ENCODE measurements at places on chromosomes 5 and 9. TPM values are rescaled to one million over a fixed set of nuclear protein-coding genes. Genes with fewer than 3 reads are reported as not detected.
A peak's percentile ranks its signal among the peaks of the same experiment; 100 is the strongest.

DNA sequence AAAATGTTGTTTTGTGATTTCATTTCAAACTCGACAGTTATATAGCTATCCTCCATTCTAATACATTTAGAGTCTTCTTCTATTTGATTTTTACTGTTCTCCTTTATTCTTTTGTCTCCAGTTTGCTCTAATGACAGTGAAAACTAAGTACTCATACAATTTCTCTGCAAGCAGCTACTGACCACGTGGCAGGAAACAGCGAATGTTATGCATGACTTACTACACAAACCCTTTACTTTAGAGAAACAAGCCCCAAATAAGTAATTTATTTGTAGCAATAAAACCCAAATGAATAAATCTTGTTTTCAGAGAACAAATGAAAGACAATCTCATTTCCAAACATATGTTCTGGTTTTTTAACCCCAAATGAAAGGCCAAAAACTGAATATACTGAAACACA lies 41.9 kb downstream of the CDH6 start:
- no peak for DNase-seq

DNA sequence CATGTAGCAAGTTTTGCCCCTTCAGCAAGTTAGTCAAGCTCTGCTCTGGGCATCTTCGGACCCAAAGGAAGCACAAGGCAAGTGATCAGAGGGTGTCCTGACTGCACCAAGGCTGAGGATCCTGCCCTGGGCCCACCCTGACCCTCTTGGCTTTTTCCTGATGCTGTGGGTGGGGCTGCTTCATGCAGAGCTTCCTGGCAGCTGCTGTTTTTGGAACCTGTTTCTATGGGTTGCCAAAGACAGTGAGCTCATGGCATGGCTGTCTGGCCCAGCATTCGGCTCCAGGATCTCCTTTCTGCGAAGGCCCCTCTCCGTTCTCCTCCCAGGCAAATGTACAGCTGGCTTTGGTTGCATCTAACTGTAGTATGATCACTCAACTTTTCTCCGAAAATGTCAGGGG lies 497.9 kb downstream of the ARHGEF28 start:
- no peak for DNase-seq

DNA sequence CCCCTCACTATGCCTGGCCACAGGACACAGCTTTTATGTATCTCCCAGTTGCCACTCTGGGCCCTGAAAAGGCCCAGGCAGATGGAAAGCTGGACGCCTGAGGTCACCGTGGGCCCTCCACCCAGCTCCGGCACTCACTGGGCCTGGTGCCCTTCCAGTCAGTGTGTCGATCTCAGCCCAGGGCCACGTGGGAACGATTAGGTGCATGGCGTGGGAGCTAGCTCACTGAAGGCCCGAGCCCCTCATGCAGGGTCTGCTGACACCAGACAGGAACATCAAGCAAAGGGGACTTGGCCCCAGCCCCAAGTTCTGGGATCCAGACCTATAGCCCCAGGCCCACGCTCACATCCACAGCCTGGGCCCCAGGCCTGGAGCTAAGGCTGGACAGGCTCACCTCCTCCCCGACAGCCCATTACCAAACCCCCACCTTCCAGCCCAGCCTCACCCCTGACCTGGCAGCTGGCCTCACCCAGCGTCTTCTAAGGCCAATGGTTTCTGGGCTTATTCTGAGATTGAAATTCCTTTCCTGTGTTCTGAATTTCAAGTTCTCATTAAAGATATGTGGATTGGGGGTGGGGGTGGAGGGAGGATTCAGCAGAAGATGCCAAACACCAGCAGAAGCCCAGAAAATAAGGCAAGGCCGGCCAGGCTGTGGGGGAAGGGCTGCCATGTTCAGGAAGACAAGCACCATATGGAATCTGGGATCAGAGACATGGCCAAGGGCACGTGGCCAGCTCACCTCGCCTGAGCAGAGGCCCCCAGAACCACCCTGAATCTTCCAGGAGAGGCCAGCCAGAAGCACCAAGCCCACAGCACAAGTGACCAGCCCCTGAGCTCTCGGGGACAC lies 74.5 kb downstream of the ADAMTS2 start:
- peak; percentile 82 for DNase-seq

DNA sequence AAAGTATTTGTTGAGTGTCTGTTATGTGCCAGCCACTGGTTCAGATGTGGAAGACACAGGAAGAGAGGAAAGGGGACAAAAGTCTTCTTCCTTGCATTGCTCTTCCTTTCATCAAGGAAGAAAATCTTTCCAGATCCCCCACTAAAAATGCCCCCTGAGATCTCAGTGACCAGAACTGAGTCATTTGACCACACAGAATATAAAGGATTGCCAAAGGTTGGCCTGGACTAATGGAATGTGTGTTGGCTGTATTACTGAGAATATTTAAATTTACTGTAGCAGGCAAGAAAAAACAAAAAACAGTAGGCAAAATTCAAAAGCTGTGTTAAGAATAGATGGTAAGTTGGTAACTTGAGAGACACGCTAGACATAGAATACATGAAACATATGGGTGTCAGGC lies 10.0 kb upstream of the SEPTIN8 start:
- DNase-seq, result peak; percentile 90

- DNase-seq, result no peak
Measured at GRCh38 chr5:116923344-116923743, 348.7 kb upstream of the SEMA6A start.

GRCh38 chr5:132462856-132463745 lies 27.5 kb downstream of the IRF1 start:
- DNase-seq, result no peak

DNA sequence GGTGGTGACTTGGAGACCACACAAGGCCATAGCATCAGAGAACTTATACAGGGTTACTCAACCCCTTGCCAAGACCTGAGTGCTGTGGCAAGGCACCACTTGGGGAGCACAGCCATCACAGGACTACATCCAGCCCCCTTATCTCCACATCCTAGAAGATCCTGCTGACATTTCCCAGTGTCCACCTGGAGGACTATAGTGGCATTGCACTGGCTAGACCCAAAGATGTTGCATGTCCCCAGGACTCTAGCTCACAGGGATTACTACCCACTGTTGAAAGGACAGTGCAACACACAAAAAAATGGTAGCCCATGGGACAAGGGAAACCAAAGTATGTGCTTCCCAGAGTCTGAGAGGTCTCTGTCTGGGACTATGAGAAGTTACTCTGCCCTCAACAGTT lies 411.1 kb upstream of the NUDT12 start:
- DNase-seq, result peak; percentile 62

DNA sequence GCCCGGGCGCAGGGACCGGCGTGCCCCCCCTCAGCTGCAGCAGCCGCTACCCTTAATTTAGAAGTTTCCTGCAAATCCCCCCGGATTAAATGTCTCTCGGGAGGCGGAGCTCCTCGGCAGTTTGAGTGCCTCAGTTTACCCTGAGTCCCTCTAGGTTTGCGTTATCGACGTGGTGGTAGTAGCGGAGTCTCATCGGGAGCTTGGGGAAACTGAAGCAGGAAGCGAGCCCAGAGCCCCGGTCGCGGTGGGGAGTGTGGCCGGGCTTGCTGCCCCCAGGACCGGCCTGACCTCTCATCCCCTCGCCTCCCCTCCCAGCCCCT lies 529 bp upstream of the TPM2 start:
- DNase-seq, result peak; percentile 91

GRCh38 chr5:119330367-119331183 lies 25.2 kb upstream of the TNFAIP8 start:
- no peak for DNase-seq

GRCh38 chr5:119179857-119180641 lies 109.2 kb downstream of the DMXL1 start:
- peak; percentile 10 for DNase-seq

- DNase-seq, result peak; percentile 39
Measured at GRCh38 chr5:55104036-55104772, 1.8 kb downstream of the GZMA start.

- no peak for DNase-seq
Measured at GRCh38 chr5:9009931-9010651, 535.8 kb downstream of the SEMA5A start.

DNA sequence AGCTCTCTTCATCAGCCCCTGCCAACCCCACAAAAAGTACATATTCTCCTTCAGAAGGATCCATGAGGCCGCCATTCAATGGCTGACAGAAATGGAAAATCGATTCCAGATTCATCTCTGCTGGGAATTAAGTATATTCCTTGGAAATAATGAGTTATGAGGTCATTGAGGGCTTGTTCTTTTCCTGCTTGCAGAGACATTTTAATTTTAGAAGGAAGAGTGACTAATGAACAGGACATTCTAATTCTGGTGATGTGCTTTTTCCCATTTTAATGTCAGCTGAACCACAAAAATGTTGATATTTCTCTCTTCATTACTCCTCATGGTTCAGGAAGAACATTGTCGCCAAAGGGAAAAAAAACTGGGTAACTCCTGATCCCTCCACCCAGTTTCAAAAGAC lies 314.0 kb downstream of the PIK3R1 start:
- no peak for DNase-seq

DNA sequence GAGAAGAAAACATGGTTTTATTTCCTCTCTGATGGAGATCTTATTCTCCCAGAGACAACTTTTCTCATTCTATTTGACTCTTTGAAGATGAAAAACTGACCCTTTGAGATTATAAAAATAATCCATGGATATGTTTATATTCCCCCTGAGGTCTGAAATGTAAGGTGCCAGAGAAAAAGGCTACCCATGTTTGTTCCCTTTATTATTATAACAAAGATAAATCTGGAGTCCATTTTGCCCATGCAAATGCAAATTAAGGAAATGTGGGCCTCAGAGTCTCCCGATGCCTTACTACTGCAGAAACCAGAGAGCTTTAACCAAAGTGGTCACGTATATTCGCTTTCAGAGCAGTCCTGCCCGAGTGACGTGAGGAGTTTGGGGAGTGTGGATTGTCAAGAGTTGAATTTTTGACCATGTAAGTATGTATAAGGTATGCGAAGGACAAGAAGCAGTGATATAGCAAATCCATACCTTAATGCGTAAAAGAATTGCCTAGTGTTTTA lies 312.5 kb downstream of the RASEF start:
- DNase-seq, result no peak

- no peak for DNase-seq
Measured at GRCh38 chr9:120916588-120916987, 10.0 kb downstream of the TRAF1 start.

DNA sequence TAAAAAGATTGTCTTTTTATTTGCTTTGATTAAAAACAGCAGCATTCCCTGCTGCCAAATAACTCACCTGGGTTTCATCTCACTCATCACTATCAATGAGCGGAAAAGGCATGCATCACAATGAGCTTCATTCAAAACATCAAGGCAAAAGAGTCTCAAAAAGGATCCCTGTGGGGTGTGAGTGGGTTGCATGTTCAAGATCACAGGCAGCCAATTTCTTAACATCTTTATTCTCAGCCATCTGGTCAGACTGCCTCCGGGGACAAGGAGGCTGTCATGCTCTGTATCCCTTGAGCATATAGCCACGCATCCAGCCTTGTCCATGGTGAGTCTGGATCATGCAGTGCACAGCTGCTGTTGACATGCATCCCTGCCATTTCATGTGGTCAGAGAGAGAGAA lies 117.1 kb downstream of the ICE1 start:
- no peak for DNase-seq

GRCh38 chr5:77449277-77449676 lies 42.8 kb downstream of the WDR41 start:
- no peak for DNase-seq

- DNase-seq, result no peak
Measured at GRCh38 chr5:171166766-171167165, 142.3 kb upstream of the TLX3 start.

DNA sequence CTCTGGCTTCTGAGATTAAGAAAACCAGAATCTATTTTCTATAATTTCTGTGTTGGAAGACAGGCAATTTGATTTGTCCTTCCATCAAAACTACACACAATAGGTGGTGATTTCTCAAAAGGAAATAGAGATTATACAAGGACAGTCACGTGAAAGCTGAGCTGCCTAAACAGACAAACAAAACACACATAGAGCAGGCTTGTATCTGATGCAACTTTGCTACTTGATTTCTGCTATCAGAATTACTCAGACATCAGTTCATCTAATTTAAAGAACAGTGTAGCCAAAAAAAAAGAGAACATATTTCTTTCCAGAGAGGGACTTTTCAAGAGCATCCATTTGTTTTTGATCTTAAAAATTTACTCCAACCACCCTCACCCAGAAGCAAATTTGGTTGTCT lies 2128.3 kb upstream of the C9orf72 start:
- DNase-seq, result no peak

DNA sequence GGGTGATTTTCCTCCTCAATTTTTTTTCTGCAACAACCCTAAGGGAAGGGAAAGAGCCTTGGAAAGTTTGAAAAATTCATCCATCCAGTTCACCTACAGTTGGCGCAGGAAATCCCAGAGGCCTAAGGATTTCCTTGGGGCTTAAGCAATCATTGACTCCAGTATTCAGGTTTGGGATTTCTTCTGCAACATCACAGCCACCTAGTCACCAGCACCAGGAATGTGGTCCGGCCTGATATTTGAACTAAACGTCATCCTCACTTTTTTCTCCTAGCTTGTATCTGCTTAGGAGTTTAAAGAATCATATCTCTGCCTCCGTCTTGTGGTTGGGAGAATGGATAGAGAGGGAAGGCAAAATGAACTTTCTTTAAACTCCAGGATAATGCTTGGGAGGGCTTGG lies 20.2 kb upstream of the TLE4 start:
- DNase-seq, result no peak

GRCh38 chr5:180366326-180366725 lies 13.2 kb upstream of the GFPT2 start:
- DNase-seq, result peak; percentile 84

- DNase-seq, result no peak
Measured at GRCh38 chr5:161274951-161275350, 271.6 kb downstream of the GABRB2 start.

Gene IFNA13
- not detected for total RNA-seq

Gene SPATA31E1
- not detected for total RNA-seq

Gene SLC36A3
- total RNA-seq, result not detected

Gene C1QTNF3
- 2.4 TPM for total RNA-seq

Gene ZBED3
- 4.7 TPM for total RNA-seq

Gene FOXI1
- not detected for total RNA-seq

Gene GMCL2
- not detected for total RNA-seq

Gene SCGB3A2
- total RNA-seq, result not detected

Gene PTPN3
- 2.9 TPM for total RNA-seq

Gene IFNB1
- not detected for total RNA-seq

Gene CEP72
- 2.7 TPM for total RNA-seq

Gene BNC2
- 51.3 TPM for total RNA-seq

Gene AGXT2
- total RNA-seq, result not detected

Gene PCDHGA2
- 2.7 TPM for total RNA-seq

Gene IFNK
- total RNA-seq, result not detected

Gene TYRP1
- total RNA-seq, result 0.36 TPM

Measured in osteoblast (primary cell).